Fibroblast of lung (primary cell): ENCODE measurements at places on chromosomes 16 and 17. TPM values are rescaled to one million over a fixed set of nuclear protein-coding genes. Genes with fewer than 3 reads are reported as not detected.

KRTAP2-2 gene
- not detected in 2 replicates for total RNA-seq

SEPTIN12 gene
- total RNA-seq = not detected in 2 replicates

SLC22A31 gene
- total RNA-seq = 0.17 and 0.26 TPM in 2 replicates

PFAS gene
- total RNA-seq = 9.4 and 11.3 TPM in 2 replicates

LSM12 gene
- total RNA-seq = 21.8 and 25.6 TPM in 2 replicates

CSNK1D gene
- 41.3 and 64.9 TPM in 2 replicates for total RNA-seq

- DNase-seq = peak; percentile 48
These were observed 16.0 kb downstream of the SOX8 start for GRCh38 chr16:997440-998051.

DNA sequence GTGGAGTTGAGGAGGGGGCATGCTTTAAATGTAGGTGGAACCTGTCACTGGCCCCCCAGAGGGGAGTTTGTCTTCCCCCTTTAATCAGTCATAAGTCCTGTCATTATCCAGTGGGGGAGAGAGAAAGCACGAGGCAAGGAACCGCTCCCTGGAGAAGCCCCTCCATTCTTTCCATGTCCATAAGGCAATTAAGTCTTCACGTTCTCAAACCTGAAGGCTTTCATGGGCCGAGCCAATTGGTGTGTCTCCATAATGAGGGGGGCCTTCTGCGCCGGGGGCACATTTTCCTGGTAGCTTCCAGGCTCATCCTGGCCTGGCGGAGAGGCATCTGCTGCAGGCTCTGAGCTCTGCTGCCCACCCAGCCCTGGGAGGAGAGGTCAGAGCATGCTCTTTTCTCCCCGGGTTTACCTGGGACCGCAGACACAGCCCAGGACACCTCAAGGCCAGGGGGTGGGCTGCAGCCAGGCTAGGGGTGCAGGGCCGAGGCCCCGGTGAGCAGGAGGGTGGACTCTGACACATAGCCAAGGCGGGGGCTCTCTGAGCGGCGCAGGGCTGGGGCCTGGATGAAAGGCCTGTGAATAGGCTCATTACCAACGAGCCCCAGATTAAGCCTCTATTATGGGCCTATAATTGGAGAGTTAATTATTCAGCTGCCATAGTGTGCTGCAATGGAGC lies 42.5 kb downstream of the C16orf78 start:
- no peak for DNase-seq

DNA sequence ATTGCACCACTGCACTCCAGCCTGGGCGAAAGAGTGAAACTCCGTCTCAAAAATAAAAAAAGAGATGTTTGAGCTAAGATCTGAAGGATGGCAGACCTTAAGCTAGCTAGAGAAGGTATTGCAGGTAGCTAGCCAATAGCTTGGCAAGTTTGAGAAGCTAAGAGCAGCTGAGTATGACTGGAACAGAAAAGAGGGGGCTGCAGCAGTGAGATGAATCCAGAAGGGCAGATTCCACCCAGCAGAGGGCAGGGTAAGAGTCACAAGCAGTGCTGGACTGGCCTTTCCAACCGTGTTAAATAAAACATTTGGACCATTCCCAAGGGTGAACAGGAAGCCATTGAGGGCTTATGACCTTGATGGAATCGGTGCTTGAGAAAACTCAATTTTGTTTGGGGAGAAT lies 5.7 kb upstream of the PHAF1 start:
- peak; percentile 30 for DNase-seq

DNA sequence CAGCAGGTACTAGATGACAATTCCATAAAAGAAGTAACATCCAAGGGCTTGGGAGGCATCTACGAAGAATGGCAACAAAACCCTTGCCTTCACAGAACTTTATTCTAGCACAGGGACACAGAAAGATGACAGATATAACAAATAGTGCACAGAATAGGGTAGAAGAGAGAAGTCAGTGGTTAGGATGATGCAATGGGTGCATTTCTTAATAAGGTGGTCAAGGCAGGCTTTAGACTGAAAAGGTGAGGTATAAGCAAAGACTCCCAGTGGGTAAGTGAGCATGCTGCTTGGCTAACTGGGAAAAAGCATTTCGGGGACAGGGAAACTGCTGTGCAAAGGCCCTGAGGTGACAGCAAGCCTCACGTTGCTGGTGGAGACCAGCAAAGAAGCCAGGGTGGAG lies 175.9 kb downstream of the XYLT1 start:
- no peak for DNase-seq

- DNase-seq = no peak
These were observed 12.6 kb upstream of the ALDH3A1 start for GRCh38 chr17:19760746-19761145.

GRCh38 chr17:46061435-46061834 lies 62.4 kb downstream of the STH start:
- no peak for DNase-seq

GRCh38 chr16:20359997-20360396 lies 7.5 kb upstream of the UMOD start:
- no peak for DNase-seq

DNA sequence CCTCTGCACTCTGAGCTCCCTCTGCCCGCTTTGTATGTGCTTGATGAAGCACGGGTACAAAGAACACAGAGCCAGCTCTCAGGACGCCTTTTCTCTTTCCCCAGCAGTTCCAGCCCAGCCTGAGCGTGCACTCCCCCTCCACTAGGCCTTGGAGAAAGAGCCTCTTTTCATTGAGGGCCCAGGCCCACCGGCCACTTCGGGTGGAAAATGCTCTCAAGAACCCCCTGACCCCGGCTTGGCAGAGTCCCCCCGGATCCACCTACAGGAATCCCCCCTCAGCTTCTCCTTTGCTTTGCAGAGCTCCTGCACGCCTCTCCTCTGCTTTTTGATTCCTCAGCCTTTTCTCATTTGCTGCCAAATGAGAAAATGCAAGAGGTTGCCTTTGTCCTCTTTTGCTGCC lies 30.2 kb downstream of the MRC2 start:
- DNase-seq = no peak

GRCh38 chr16:16042076-16042475 lies 92.7 kb downstream of the ABCC1 start:
- DNase-seq = peak; percentile 86

- no peak for DNase-seq
These were observed 454.9 kb downstream of the KCNJ2 start for GRCh38 chr17:70624211-70624610.

DNA sequence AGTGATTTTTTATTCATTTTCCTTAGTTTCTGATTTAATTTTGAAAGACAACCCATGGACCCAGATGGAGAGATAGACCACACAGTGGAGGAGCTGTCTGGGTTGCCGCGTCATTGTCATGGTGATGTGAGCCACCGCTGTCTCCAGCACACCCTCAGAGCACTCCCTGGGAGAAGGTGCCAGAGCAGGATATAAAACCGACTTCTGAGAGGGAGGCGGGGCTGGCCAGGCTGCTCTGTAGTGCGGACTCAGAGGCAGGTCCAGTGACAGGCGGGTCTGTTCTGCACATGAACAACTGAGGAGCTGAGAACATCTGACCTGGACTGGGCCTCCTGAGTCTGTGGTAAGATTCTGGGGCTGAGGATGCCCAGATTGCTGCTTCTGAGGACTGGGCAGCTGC lies 216.3 kb upstream of the NLRP1 start:
- no peak for DNase-seq

- DNase-seq = no peak
These were observed 643.0 kb downstream of the MAF start for GRCh38 chr16:78957317-78958100.

GRCh38 chr17:77925831-77926543 lies 32.5 kb upstream of the TNRC6C start:
- no peak for DNase-seq

DNA sequence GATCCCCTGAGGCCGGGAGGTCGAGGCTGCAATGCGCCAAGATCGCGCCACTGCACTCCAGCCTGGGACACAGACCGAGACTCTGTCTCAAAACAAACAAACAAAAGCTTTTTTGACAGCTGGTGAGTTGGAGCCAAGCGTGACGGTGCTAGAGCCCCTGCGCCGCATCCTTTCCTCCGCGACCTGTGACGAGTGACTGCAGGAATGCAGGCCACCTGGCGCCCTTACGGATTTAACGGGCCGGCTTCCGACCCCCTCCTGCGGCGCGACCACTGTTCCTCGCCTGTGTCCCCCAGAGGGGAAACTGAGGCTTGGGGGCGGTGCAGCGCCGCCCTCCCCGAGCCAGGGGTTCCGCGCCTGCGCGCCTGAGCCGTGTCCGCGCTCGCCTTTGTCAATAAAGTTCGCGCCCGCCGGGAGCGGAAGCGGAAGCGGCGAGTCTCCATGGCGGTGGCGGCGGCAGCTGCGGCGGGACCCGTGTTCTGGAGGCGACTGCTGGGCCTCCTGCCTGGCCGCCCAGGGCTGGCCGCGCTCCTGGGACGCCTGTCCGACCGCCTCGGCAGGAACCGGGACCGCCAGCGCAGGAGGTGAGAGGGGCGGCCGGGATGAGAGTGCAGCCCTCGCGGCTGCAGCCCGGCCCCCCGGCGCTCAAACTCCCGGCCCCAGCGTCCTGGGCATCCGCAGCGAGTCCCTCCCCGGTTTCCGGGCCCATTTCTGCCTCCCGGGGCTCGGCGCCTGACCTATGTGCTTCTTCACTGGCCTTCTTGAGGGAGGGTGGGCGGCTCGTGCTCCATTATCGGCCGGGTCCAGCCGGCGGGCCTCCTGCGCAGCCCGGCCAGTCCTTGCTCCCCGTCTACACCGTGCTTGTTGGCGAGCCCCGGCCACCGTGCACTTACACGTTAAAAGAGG lies at the start of gene PGS1:
PGS1 (plus strand) TSS at position 425 of the 906 bp plus-strand sequence; CDS start at position 442, 17 bp downstream.
- DNase-seq = peak; percentile 71

- no peak for DNase-seq
These were observed 320.2 kb downstream of the MAP2K6 start for GRCh38 chr17:69734656-69735055.

- no peak for DNase-seq
These were observed 54.0 kb upstream of the CIBAR2 start for GRCh38 chr16:85166281-85166680.

DNA sequence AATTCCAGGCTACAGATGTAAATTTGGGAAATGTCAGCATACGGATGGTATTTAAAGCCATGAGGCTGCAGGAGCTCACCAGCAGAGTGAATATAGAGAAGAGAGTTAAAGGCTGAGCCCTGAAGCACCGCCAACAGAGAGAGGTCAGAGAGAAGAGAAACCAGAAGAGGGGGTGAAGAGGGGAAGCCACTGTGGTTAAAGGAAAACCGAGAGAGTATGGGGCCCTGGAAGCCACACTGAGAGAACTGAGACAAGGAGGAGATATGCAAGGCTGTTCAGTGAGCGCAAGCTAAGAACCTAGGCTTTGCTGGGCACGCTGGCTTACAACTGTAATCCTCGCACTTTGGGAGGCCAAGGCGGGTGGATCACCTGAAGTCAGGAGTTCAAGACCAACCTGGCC lies 24.6 kb downstream of the COPRS start:
- no peak for DNase-seq

DNA sequence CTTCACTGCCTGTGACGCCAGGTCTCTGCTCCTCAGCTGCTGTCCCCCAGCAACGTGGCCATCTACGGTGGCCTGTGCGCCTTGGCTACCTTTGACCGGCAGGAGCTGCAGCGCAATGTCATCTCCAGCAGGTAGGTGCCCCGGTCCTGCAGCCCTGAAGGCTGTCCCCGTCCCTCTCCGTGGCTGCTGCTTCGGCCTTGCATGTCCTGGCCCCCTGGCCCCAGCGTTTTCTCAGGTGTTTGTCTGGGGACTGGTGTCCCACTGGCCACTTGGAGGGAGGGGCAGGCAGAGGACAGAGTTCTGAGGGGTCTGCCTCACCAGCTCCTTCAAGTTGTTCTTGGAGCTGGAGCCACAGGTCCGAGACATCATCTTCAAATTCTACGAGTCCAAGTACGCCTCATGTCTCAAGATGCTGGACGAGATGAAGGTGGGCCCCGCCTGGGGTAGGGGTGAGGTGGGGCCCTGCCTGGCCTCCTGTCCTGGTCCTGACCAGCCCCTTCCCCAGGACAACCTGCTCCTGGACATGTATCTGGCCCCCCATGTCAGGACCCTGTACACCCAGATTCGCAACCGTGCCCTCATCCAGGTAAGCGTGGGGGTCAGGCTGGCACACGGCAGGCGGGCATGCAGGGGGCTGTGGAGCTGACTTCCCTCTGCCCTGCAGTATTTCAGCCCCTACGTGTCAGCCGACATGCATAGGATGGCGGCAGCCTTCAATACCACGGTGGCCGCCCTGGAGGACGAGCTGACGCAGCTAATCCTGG lies 4.4 kb downstream of the GPS1 start:
- no peak for DNase-seq

DNA sequence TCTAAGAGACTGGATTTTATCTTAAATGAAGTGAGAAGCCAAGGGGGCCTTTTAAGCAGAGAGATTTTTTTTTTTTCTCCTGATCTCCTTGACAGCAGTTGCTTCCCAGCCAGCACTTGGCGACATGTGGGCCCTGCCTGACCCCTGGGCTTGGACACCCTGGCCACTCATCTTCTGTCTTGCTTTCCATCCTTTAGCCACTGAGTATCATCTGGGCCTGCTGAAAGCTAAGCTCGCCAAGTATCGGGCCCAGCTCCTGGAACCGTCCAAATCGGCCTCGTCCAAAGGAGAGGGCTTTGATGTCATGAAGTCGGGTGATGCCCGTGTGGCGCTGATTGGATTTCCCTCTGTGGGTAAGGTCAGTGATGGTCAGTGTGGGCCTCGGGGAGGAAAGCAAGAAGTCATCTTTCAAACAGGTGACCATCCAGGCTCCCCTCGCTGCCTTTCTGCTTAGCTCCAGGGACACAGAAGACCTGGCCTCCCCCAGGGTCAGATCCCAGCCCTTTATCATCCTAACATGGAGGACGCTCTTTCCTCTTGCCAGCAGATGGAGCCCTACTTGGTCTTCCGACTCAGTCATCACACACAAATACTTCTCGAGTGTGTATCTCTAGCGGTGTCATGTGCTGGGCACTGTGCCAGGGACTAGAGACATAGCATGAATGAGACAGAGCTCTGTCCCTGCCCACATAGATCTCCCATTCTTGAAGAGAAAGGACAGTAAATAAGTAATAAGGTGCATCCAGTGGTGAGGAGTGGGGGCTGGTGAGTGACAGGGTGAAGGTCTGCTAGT lies 6.1 kb downstream of the DRG2 start:
- DNase-seq = peak; percentile 75

- peak; percentile 64 for DNase-seq
These were observed 52.5 kb upstream of the WSB1 start for GRCh38 chr17:27241346-27241946.

- DNase-seq = no peak
These were observed 56.3 kb downstream of the ABCC12 start for GRCh38 chr16:48099455-48099854.

- DNase-seq = no peak
These were observed 10.8 kb downstream of the PSMD7 start for GRCh38 chr16:74307383-74307782.
